ENCODE measurements at places on chromosomes 7 and 10. TPM values are rescaled to one million over a fixed set of nuclear protein-coding genes. Genes with fewer than 3 reads are reported as not detected.

The SYT15B gene
- 0.05 TPM for total RNA-seq

The ELN gene
- total RNA-seq, result 0.26 TPM

The PSD gene
- 2.4 TPM for total RNA-seq

The LIPN gene
- not detected for total RNA-seq

GRCh38 chr10:83680470-83680891 lies 458.8 kb upstream of the GHITM start:
- no peaks in the 10 kb centered on the region for H3K27me3 ChIP-seq
- H3K36me3 ChIP-seq, result no peaks in the 10 kb centered on the region
- DNase-seq, result no peak
- no peak overlapping the region for H3K27ac ChIP-seq
- no peaks in the 10 kb centered on the region for H3K4me1 ChIP-seq

DNA sequence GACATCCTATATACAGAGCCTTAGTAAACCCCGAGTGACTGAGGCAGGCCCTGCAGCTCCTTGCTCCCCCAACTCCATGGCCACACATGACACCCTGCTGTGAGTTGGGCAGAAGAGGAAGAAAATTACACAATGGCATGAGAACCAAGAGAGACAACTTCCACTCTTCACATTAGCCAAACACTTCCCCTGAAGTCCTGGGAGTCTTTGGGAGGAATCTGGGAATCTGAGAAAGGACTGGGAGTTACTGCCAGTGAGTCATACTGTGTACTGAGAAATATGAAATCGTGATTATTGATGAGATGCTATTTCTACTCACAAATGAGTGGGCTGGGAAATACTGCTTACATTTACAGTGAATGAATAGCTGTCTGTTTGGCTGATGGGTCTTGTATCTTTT lies 116.6 kb downstream of the SPAG6 start:
- no peaks in the 10 kb centered on the region for H3K36me3 ChIP-seq
- DNase-seq, result no peak
- no peaks in the 10 kb centered on the region for H3K4me1 ChIP-seq
- no peak overlapping the region for H3K4me3 ChIP-seq
- no peak overlapping the region for H3K27ac ChIP-seq
- H3K27me3 ChIP-seq, result no peaks in the 10 kb centered on the region

- peaks cover 4% of the 10 kb centered on the region for H3K4me1 ChIP-seq
- DNase-seq, result no peak
- peaks cover 7% of the 10 kb centered on the region for H3K36me3 ChIP-seq
- H3K27ac ChIP-seq, result peak overlapping the region; percentile 97
- H3K27me3 ChIP-seq, result no peaks in the 10 kb centered on the region
Observed at GRCh38 chr10:91924212-91925021, 847 bp downstream of the BTAF1 start.

DNA sequence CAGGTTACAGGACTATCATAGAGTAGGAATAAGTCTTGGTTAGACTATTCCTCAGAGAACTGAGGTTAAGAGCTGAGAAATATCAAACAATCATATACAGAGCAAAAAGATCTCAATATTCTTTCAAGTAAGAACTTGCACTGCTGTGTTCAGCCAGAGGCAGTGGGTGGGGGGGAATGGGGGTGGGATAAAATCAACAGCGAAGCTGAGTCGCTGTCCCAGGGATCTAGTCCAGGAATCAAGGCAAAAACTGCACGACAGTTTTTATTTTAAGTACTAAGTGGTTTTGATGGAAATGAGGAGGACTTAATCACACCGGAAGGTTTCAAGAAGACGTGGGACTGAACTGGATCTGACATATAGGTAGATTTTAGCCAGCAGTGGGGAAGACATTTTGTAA lies 159.1 kb downstream of the SRPK2 start:
- peaks cover 13% of the 10 kb centered on the region for H3K4me1 ChIP-seq
- no peak for DNase-seq
- no peak overlapping the region for H3K4me3 ChIP-seq
- no peak overlapping the region for H3K27ac ChIP-seq

GRCh38 chr10:125002423-125003145 lies 60.7 kb downstream of the ZRANB1 start:
- no peak overlapping the region for H3K27ac ChIP-seq
- H3K27me3 ChIP-seq, result no peaks in the 10 kb centered on the region
- H3K4me1 ChIP-seq, result no peaks in the 10 kb centered on the region
- peaks cover 4% of the 10 kb centered on the region for H3K36me3 ChIP-seq
- DNase-seq, result no peak
